ENCODE measurements at places on chromosomes 6 and 20.

DNA sequence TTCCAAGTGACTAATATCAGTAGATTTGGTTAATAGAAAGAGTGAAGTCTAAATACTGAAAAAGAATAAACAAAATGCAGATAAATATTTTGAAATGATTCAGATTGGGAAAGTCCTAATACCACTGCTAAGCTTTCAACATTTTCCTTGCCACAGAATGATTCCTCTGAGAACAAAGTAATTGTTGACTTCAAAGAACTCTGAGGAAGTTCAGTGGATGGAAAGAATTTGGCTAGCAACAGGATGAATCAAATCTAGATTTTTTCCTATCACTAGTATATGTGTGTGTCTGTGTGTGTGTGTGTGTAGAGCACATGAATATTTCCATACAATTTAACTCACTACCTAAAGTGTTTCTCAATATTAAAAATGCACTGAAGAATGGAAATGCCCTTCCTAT lies 107.9 kb upstream of the PREP start:
- DNase-seq, result no peak

DNA sequence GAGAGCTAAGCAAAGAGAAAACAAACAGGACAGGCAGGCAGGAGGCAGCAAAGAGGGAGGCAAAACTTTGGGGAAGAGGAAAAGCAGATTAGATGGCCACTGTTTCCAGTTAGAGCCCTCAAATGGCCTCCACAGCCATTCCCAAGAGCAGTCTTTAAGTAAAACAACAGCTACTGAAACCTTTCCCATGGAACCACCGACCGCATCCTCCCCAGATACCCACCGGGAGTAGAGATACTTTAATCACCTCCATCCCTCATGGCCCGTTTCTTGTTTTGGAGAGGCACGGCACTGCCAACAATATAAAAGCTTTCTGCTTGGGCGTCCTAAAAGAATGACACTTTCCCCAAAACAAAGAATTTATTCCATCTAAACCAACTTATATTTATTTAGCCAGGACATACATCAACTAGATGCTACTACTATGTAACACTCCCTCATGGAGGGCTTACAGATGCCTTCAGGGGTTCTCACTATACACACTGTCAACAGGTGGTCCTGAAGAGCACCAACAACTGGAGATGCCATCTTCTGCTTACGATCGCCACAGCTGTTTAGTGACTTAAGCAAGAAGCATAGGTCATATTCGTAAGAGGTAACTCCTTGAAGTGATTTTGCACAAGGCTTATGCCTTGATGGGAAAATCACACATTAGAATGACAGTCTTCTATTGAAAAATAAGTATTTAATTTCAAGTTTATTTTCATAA lies 43.4 kb downstream of the CNKSR3 start:
- DNase-seq, result no peak

GRCh38 chr20:57259121-57259937 lies 7.1 kb downstream of the BMP7 start:
- DNase-seq, result no peak

- DNase-seq, result no peak
Observed at GRCh38 chr20:44028868-44029847, 114.5 kb downstream of the TOX2 start.

DNA sequence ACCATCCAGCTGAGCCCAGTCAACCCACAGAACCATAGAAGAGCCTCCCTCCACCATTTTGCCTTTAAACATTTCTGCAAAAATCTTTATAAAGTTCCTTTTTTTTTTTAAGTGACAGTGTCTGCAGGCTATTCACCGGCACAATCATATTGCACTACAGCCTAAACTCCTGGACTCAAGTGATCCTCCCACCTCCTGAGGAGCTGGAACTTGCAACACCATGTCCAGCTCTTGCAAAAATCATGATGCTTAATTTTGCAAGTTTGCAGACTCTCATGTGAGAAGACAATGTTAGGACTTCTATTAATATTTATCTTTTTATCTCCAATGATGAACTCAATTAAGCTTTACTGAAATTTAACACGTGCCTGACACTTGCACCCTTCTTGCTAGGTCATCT lies 88.8 kb downstream of the INSM1 start:
- no peak for DNase-seq

DNA sequence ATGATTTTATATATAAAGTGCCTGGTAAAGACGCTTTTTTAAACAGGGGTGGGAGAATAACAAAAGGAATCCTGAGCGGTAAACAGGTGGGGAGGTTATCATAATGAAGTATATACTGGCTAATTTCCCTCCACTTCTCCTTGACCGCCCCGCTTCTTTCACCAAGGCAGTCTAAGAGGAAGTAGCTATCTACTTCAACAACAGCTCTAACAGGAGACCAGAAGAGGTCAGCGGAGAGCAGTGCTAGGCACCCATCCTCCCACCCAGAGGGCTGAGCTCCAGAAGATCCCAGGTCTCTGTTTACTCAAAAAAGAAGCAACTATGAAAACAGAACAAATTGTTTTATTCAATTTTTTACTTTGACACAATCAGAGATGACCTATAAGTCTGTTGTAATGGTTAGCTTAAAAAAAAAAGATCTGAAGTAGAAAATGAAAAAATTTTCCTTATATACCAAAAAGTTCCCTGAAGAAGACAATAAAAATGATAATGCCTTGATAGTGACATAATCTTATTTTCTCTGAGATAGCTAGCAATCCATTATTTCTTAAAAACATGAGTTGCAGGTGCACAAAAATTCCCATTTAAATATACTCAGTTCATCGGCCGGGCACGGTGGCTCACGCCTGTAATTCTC lies 141.1 kb downstream of the PDSS2 start:
- DNase-seq, result no peak

DNA sequence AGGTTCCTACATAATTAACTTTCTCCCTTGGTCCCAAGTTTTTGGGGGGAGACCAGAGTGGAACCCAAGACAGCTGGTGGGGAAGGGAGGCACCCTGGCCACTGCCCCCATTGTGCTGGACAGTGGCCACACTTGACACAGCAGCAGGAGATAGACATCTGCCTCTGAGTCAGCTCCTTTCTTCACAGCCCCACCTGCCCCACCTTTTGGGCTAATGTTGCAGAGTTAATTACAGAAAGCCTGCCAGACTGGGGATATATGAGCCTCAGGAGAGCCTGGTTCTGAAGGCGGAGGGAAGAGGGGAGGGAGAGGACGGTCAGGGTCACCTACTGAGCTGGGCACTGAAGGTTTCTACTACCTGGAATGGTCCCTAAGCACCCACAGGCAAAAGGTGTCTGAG lies 50.6 kb downstream of the MAFB start:
- DNase-seq, result no peak

GRCh38 chr6:170117111-170117972 lies 173.5 kb downstream of the DLL1 start:
- no peak for DNase-seq

GRCh38 chr20:52434453-52434852 lies 242.9 kb upstream of the ZFP64 start:
- no peak for DNase-seq

DNA sequence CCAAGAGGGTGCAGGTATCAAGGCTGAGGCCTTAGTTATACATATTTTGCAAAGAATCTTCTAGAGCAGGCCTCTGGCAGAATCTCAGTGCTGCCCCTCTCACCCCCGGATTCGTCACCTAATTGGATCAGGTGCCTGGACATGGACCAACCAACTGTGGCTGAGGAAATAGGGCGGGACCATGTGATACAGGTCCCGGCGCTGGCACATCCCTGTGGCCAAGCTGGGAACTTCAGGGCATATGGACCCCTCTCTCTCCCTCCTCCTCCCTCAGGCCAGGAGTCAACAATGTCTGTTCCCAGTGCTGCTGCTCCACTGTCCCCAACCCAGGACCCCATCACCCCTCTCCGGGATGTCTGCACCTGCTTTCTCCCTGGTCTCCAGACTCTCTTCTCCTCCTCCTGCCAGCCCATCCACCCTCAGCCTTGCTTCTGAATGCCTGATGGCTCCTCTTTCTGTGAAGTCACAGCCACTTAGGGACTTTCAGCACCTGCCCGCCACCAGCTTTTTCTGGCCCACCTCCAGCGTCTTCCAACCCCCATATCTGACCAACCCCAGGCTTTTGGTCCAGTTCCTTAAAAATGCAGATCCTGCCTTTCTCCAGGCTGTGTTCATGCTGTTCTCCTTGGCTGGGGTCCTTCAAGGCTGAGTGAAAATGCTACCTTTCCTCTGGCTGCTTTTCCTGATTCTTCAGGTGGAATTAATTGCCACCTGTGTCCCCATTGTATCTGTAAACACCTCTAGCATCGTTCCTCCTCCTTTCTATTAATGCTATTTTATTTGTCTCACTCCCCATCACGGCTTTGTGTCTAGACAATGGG lies 19.0 kb upstream of the MLN start:
- no peak for DNase-seq

DNA sequence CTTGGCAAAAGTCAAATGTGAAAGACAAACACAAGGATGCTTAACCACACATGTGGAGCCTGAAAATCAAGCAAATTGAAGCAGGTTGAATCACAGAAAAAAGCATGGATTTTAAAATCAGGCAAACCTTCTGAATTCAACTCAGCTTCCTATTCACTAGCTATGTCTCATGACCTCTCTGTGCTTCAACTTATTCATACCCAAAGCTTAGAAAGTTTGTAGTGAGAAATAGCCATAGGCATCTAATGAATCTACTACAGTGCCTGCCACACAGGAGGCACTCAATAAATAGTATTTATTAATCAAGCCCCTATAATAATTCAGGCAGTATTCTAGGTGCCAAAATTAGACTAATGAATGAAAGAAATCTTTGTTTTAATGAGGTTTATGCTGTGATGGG lies 112.2 kb upstream of the TNFAIP3 start:
- DNase-seq, result no peak

- DNase-seq, result no peak
Observed at GRCh38 chr6:107730106-107730505, 94.0 kb downstream of the SCML4 start.

GRCh38 chr6:88653936-88654335 lies 309.5 kb downstream of the RNGTT start:
- no peak for DNase-seq

GRCh38 chr6:33164176-33164575 lies 28.1 kb downstream of the COL11A2 start:
- DNase-seq, result no peak

DNA sequence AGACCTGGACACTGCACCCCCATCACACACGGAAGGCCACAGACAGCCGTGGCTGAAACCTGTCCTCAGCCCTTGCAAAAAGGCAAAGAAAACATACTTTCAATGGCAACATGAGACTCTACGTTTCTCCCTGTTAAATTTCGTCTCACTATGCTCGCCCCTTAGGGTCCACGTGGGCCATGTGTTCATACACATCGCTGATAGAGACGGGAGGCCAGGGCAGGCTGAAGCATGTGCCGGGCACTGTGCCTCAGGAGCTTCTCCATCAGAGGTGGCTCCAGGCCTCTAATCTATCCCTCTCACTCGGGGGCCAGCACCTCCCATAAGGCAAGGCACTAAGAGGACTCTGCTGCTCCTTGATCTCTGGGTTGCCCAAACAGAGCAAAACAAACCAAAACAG lies 17.5 kb downstream of the PXDC1 start:
- DNase-seq, result no peak

DNA sequence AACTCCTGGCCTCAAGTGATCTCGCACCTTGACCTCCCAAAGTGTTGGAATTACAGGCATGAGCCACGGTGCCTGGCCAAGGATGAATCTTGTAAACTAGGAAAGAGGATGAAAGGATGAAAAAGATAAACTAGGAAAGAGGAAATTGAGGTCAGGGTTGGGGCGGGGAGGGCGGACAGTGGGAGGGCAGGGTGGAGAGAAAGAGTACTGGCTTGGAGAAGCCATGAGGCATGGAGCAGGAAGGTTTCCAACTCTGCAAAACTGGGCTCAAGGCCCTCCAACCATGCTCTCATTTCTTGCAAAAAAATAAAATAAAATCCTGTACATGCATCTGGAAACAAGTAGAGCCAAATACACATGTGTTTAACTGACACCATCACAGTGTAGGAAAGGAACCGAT lies 256.6 kb upstream of the SGK1 start:
- DNase-seq, result no peak

DNA sequence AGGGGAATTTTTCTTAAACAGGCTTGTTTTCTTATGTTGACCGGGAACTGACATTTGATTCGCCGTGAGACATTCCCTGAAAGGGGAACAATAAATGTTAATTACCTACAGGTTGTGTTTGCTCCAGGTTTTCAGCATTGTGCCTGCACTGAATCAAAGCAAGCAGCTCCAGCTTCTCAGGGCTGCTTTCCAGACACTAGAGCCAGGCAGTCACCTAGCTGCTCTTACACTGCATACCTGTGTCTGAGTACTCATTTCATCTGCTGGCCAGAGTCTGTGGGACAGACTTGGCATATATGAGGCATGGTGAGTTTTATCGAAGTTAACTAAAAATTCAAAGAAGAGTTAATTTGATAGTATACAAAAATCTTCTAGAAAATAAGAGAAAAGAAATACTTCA lies 951.8 kb upstream of the MAP3K7 start:
- no peak for DNase-seq

- no peak for DNase-seq
Observed at GRCh38 chr20:59165891-59166709, 2.5 kb downstream of the ZNF831 start.

DNA sequence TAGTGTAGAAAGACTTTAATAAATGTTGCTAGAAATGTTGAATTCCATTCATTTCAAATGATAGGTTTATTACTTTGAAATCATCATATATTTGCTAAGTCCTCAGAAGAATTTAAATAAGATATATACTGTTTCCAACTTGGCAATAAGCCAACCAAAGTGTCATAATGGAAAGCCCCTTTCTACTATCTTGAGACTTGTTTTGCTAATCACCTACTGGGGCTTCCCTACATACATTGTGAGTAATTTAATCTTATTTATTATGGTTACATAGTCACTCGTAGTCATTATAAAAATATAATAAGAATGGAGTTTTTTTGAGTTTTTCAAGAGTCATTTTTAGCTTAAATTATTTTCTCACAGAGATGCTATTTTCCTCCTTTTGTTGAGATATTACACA lies 20.7 kb downstream of the COL19A1 start:
- DNase-seq, result no peak

DNA sequence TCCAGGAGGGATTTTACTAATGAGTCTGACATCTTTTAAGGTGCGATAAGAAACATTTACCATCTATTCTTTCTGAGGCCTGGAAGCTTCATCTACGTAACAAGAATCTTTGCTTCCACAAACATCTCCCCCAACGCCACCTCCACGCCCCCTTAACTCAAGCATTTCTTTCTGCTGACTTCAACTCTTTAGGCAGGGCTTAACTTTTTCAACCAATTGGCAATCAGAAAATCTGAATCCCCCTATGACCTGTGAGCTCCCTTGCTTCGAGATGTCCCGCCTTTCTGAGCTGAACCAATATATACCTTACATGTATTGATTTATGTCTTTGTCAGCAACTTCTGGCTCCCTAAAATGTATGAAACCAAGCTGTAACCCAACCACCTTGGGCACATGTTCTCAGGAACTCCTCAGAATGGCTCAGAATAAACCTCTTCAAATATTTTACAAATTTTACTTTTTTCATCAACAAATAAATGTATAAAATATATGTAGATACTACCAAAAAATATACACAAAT lies 11.5 kb downstream of the OR2H2 start:
- DNase-seq, result no peak

DNA sequence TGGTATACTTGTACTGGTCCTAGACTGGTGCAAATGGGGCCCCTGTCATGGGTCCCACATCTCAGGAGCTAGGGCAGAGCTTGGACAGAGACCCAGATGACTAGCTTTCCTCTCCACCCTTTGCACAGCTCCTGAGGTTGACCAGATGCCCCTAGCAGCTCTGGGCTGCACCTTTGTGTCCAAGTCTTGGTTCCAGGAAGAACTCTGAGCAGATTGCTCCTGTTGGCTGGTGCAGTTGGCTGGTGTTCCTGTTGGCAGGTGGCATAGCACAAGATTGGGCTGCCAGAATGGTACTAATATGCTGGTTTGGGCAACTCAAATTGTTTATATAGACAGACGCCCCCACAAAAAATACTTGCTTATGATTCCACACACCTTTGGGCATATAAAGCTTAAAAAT lies 89.4 kb upstream of the EZR start:
- DNase-seq, result no peak

All from stimulated activated CD8-positive, alpha-beta memory T cell treated with anti-CD3 and anti-CD28 coated beads, Interleukin-15, amount 100 ng/mL, for 4 hours (primary cell).